ENCODE measurements at places on chromosomes 5 and 9. TPM values are rescaled to one million over a fixed set of nuclear protein-coding genes. Genes with fewer than 3 reads are reported as not detected.
A peak's percentile ranks its signal among the peaks of the same experiment; 100 is the strongest.

Gene SOX30
- total RNA-seq = not detected

DNA sequence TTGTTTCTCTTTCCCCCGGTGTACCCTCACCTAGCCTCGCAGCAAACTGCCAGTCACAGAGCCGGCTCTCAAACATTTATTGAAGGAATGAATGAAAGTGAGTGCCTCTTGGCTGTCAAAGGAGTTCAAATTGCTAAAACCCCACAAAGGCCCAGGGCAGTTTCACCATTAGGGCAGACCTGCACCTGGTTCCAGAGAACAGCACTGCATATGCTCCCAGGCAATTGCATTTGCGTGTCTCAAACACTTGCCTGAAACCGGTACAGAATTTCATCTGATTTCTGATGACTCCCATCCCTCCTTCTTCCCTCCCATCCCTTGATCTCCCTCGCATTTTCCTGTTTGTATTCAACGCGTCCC is 165.6 kb upstream of the ZNF462 start:
- DNase-seq = peak; percentile 31

DNA sequence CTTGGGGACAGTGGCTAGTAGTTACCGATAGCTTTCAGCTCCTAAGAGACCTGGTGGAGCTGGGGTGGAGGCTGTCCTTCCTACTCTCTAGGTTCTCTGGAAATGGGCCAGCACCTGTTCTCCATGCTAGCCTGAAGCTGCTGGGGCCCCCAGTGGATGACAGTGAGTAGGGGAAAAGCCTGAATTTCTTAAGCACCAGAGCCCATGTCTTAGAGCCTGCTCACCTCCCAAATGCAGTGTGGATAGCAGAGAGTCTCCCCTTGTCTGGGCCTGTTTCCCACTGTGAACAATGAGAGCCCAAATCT is 105.8 kb downstream of the DAB2IP start:
- DNase-seq = no peak

GRCh38 chr5:114504560-114504959 is 142.7 kb downstream of the KCNN2 start:
- no peak for DNase-seq

GRCh38 chr9:92185096-92185495 is 69.9 kb upstream of the SPTLC1 start:
- DNase-seq = no peak

- no peak for DNase-seq
Measured at GRCh38 chr5:109028608-109029299, 281.1 kb downstream of the FER start.

Gene IRF1
- total RNA-seq = 34.1 TPM

Data from RPMI7951 (cell line).